ENCODE measurements at places on chromosomes 4 and X. TPM values are rescaled to one million over a fixed set of nuclear protein-coding genes. Genes with fewer than 3 reads are reported as not detected.

The CENPU gene
- 51.5 TPM for polyA plus RNA-seq

The JAKMIP1 gene
- polyA plus RNA-seq = 0.16 TPM

The FGF13 gene
- polyA plus RNA-seq = 11.7 TPM

The TLR7 gene
- 0.84 TPM for polyA plus RNA-seq

The PAGE4 gene
- polyA plus RNA-seq = 0.34 TPM

The RS1 gene
- 0.44 TPM for polyA plus RNA-seq

- no peak for DNase-seq
Observed at GRCh38 chr4:23894021-23894420, 4.2 kb upstream of the PPARGC1A start.

- no peak for DNase-seq
Observed at GRCh38 chr4:150302553-150302952, 224.3 kb downstream of the DCLK2 start.

- no peak for DNase-seq
Observed at GRCh38 chrX:55056820-55057674, 17.8 kb upstream of the PAGE2B start.

- DNase-seq = no peak
Observed at GRCh38 chr4:10697086-10697485, 12.5 kb upstream of the CLNK start.

DNA sequence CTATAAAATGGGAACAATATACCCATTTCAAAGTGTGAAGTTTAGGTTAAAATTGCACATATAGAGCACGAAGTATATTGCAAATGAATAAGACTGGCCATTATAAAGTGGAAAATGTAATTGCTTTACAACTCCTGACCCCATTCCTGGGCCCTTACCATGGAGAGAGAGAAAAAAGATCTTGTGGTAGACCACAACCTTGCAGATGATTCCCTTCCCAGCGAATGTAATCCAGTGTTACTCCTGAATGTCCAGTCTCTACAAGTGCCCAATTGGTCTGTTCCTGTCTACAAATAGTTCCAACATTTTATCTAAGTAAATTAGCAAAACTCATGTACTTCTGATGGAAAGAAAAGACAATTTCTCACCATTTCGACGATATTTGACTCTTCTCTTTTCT lies 184.1 kb upstream of the LNX1 start:
- no peak for DNase-seq

DNA sequence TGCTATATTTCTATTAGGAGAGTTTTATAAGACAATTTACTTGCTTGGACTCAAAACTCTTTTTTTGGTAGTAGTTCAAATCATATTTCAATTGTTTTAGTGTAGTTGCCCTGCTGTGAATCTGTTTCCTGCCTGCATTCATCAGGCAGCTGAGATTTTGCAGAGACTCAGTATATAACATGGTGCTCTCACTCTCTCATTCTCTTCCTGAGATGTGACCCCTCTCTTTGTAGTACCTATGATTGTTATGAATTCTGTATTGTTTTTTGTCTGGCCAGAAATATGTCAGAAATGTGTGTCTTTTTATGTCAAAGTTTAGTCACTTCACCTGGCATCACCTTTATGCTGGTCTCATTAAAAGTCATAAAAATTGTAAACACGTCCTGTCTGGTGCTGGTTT lies 374.0 kb downstream of the RAPGEF2 start:
- no peak for DNase-seq

- no peak for DNase-seq
Observed at GRCh38 chr4:134343081-134343480, 141.5 kb upstream of the PABPC4L start.

GRCh38 chr4:175671491-175671934 lies 140.6 kb downstream of the GPM6A start:
- no peak for DNase-seq

DNA sequence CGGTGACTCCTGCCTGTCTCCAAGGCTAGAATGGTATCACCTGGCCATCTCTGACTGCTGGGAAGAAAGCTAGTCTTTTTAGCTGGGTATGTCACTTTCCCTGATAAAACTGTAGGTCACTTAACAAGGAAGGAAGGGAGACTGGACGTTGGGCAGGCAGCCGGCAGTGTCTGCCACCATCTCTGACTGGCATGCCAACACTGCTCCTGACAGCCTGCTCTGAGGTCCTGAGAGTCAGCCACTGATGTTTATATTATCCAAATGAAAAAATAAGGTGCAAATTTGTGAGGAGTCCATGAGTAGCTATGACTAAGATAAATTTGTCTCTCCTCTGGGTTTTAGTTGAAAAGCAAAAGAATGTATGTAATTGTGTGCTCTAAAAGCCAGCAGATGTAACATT lies 77.2 kb downstream of the SNX25 start:
- no peak for DNase-seq

- no peak for DNase-seq
Observed at GRCh38 chrX:9327086-9327746, 137.6 kb upstream of the TBL1X start.

DNA sequence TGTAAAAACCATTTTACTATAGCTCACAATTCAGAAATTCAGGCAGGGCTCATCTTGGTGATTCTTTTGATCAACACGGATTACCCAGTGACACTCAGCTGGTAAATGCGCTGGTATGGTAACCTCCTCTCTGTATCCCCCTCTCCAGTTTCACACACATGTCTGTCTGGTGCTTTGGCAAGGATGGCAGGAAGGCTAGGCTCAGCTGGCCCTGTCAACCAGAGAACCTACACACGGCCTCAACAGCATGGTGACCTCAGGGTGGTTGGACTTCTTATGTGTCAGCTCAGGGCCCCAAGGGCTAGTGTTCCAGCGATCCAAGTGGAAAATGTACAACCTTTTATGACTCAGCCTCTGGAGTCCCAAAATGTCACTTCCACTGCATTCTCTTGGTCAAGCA lies 55.7 kb upstream of the EOLA2 start:
- DNase-seq = no peak

DNA sequence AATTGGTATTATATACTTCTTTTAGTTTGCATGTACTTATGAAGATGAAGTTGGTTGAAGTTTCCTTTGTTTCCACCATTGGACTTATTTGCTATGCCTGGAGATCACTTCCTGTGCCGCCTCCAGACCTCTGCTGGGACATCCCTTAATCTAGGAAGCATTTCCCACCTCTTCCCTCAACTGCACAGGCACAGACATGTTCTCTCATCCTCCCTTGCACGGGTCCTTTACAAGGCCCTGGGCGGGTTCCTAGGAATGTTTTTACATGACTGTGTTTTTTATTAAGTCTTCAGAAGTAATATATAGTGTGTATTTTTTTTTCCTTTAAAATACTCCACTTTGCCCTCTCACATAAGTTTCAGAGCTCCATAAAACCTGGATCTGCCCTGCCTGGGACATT lies 51.0 kb downstream of the TMEM131L start:
- no peak for DNase-seq
